ENCODE measurements at places on chromosomes 11 and 22.

DNA sequence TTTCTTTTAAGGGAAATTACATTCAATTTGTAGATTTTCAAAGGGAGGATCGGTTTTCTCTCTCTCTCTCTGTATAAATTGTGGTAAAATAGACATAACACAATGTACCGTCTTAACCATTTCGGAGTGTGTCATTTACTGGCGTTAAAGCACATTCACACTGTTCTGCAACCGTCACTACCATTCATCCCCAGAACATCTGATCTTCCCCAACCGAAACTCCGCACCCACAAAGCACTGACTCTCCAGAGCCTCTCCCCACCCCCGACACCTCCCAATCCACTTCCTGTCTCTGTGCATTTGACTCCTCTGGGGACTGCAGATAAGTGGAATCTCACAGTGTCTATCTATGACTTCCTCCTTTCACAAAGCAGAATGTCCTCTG lies 15.9 kb upstream of the GRAMD4 start:
- peak; percentile 79 for DNase-seq

DNA sequence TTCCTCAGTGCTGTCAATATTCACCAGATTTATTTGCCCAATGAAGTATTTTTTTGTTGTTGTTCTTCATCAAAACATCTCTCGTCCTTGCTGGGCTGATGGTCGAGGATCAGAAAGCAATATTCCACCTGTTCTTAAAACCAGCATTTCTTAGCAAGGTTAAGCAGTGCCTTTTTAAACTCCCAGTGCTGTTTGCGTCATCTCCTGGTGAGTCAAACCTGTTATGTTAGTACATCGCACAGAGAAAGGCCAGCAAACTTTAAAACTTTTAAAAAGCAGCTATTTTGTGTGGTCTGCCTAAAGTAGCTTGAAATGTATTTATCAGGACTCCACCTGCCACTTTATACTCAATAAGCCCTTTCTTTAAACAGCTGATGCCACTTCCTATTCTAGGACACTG lies 802.0 kb downstream of the KCNA4 start:
- no peak for DNase-seq

DNA sequence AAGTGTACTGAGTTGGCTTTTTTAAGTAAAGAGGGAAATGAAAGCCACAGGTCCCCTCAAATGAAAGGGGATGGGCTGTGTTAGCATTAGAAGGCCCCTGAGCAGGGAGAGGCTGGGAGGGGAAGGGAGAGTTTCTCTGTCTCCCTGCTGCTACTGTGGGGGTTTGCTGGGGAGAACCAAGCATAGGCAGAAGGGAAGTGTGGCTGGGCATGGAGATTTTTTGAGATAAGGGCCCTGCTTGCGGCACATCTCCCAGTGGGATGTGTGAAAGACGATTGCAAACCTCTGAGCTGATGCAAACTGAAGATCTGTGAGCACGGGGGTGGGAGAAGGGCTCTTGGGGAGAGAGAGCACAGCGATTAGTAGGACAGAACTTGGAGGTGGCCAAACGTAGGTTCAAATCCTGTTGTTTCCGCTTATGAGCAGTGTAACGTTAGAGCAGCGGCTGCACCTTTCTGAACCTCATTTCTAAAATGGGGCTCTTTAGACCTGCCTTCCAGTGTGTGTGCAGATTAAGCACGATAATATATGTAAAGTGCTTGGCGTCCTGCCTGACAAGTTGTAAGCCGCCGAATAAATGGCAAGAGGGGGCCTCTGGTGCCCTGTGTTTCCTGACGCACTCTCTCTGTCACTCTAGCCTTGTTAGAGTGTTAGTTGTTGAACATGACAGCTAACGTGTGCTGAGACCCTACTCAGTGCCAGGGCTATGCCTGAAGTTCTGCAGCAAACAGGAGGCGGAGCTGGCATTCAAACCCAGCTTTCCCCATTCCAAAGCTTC lies 122.3 kb downstream of the GRIK4 start:
- DNase-seq = no peak

DNA sequence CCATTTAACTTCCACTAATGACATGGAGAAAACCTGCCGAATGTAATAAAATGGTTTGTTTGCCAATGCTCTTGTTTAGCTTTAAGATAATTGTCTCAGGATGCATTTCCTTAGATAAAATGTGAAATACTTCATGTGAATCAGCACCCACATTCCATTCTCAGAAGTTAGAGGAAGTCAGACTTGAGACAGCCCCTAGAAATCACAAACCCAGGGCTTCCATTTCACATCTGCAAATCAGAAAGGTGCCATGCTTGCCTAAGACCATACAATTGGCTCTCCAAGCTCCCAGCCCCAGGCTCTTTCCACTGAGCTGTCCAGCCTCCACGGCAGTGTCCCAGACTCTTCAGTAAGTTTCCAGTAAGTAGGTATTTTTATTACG lies 35.6 kb upstream of the ADORA2A start:
- DNase-seq = no peak

- no peak for DNase-seq
Observed at GRCh38 chr22:29260601-29261315, 7.0 kb downstream of the RHBDD3 start.

- DNase-seq = no peak
Observed at GRCh38 chr22:44094751-44095302, 70.7 kb downstream of the PARVB start.

GRCh38 chr22:47206666-47207218 lies 444.3 kb downstream of the TBC1D22A start:
- no peak for DNase-seq

DNA sequence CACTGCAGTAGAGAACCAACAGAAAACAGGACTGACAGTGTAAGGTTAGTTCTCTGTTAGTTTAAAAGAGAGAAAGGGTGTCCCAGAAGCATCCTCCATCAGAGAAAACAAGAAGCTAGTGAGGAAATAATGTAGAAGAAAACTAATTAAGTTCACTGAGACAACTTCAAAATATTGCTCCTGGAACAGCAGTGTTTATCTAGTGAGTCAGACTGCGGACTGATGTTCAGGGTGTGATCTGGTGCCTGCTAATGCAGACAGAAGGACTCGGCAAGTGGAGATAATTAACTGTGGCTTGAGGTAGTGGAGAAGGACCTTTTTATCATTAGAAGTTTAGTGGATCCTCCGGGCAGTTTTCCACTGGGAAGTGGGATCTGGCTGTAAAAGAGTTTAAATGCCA lies 55.4 kb downstream of the CDON start:
- DNase-seq = no peak

DNA sequence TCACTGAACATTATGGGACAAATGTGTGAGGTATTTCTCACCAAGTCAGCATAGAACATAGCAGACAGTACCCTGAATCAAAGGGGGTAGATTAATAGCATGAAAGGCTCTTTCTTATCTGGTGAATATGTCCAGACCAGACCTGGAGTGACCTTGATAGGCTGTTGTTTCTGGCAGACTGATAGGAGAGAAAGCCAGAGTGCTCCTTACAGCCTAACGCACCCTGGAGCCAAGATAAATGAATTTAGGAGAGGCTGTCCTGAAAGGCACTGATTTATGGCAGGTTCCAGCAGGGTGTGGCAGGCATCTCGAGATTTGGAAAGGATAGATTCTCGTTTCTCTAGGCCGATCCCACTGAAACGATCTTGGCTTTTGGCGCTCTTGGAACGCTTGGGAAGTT lies 204.6 kb downstream of the DBX1 start:
- DNase-seq = no peak

GRCh38 chr11:74055938-74056337 lies 47.1 kb upstream of the UCP3 start:
- DNase-seq = no peak

DNA sequence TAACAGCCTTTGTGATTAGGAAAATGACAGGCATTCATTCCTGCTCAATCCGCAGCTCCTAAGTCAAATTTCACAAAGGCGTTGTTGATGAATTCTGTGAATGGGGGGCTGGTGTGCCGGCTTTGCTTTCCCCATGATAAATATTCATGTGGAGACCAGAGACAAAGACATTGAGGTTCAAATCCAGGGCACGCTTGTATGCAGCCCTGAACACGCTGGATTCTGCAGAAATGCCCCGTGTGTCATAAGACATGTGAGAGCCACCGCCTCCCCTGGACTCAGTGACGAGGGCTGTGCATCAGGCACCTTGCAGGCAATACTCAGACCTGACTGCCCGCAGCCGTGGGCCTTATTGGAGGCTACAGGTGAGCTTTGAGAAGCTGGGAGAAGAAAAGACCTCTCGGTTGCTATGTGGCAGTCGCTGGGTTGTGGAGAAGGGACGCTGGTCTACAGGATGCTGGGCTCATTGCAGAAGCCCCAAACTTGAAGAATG lies 906.2 kb downstream of the BRD1 start:
- no peak for DNase-seq

DNA sequence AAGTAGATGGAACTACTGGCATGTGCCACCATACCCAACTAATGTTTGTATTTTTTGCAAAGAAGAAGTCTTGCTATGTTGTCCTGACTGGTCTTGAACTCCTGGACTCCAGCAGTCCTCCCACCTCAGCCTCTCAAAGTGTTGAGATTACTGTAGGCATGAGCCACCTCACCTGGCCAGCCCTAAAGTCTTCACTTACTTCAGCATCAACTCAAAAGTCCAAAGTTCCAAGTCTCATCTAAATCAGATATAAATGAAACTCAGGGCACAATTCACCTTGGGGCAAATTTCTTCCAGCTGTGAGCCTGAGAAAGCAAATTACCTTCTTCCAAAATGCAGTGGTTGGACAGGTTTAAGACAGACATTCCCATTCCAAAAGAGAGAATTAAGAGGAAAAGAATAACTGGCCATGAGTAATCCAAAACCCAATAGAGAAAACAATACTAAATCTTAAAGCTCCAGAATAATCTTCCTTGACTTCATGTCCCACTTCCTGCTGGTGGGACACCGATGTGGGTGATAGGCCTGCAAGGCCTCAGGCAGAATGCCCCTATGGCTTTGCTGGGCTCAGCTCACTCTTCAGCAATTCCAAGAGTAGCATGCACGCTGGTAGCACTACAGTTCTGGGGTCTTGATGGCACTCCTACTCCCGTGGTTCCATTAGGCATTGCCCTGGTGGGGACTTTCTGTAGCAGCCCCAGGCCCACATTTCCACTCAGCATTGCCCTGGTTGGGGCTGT lies 50.3 kb downstream of the TUG1 start:
- no peak for DNase-seq

DNA sequence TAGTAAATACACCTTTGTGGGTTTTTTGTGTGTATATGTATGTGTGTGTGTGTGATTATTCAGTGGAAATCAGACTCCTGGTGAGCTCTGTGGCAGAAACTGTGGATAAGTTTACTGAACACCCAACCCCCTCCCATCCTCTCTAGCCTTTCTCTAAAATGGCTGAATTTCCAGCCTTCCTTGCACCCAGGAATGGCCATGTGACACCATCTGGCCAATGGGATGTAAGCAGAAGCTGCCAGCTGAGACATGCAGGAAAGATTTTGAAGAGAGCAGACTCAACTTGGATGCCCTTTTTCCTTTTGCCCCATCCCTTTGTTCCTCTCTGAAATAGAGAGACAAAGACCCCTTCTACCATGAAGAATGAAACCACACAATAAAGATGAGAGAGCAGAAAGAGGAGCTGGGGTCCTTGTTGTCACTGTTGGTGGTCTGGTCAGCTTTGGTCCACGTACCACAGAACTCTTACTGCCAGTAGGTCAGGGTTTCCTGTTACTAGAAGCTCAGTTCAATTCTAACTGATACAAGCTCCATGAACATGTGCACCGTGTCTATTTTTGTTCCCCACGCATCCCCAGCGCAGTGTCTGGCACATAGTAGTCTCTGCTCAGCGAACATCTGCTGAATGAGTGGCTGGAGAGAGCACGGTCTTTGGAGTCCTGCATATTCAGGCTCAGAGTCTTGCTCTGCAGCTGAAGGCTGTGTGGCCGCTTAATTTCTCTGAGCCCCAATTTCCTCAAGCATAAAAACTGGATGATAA lies 57.5 kb downstream of the SEZ6L start:
- no peak for DNase-seq

DNA sequence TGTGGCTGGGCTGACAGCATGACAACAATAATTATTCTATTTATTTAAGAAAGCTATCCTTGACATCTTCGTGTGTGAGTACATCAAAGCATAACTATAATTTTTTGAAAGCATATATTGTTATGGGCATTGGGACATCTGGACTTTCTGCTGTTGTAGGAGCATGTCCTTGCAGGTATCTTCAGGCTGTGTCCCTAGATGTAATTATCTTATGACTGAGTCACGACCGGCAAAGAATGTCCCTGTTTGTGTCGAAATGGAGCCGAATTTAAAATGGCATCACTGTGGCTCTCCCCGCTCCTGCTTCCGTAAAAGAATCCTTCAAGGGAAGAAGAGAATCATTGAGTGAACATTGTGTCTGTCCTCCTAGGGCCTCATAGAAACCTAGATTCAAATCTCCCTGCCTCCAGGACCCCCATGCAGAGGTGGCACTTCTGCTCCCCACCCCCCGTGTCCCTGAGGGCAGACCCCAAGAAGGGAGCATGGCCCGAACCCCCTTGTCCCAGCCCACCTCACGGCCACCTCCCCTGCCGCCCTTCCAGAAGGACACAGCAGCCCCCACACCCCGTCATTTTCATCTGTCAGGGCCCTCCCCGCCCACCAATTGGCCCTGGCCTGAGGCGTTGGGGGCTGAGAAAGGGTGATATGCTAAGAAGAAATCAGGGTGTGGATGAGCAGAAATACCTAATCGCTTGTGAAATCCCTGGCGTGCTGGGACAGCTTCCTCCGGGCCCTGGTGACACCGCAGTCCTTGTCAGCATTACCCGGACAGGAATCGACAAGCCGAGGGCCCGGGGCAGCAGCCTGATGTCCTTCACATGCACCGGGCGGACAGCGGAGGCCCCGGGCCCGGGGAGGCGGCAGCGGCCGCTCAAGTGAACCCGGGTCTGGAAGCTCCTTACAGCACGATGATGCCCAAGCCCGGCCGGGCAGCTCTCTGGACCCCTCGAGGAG lies 48.6 kb upstream of the SLC22A12 start:
- DNase-seq = no peak

GRCh38 chr22:42280140-42280539 lies 9.7 kb upstream of the TCF20 start:
- DNase-seq = no peak

- DNase-seq = no peak
Observed at GRCh38 chr22:39292561-39293074, 26.8 kb downstream of the RPL3 start.

DNA sequence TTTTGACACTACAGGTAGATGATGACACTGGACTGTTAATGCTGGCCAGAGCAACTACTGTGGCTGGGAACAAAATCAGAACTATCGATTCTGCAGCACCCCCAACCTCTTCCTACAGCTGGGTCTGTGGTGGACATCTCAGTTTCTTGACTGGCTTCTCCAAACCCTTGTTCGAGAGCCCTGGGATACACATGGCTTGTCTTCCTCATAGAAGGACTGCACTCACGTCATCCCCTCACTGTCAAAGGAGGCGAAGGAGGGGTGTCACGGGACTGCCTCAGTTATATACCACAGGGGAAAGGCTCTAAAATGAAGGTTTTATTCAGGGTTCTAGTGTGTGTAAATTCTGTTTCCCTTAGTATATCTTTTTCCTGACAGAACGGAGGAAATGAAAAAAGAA lies 44.9 kb downstream of the PITPNB start:
- no peak for DNase-seq

GRCh38 chr11:5626196-5626595 lies 1.4 kb downstream of the TRIM34 start:
- no peak for DNase-seq

All from KG1 (cell line).